ENCODE measurements at places on chromosomes 7 and 10.

- no peak for DNase-seq
Observed at GRCh38 chr7:10022957-10023356, 950.7 kb upstream of the PHF14 start.

DNA sequence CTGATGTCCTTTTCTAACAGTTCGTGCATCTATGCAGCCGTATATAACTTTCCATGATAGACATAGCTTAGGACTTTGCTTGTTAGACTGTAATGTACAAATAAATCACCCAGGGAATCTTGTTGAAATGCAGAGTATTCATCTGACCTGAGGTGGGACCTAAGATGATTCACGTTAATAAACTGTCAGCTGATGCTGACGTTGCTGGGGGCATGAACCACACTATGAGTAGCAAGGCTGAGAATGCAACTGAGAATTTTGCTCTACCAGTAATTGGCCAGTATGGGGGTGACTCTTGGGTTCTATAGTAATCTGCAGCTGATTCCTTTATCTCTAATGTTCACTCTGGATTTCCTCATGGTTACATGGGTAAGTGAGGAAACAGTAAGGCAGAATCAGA is 130.1 kb upstream of the MALRD1 start:
- no peak for DNase-seq

DNA sequence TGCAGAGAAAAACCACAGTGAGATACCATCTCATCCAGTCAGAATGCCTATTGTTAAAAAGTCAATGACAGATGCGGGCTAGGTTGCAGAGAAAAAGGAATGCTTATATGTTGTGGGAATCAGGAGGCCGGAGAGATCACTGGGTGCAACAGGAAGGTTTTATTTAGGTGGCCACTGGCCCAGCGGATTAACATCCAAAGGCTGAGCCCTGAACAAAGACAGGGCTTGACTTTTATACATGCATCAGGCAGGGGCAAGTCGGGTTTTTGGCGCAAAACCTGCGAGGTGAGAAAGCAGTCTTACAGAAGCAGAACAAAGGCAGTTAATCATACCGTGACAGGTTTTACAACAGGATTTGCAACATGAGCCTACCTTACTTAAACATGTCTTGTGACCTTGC is 620 bp downstream of the ZNF117 start:
- DNase-seq, result no peak

DNA sequence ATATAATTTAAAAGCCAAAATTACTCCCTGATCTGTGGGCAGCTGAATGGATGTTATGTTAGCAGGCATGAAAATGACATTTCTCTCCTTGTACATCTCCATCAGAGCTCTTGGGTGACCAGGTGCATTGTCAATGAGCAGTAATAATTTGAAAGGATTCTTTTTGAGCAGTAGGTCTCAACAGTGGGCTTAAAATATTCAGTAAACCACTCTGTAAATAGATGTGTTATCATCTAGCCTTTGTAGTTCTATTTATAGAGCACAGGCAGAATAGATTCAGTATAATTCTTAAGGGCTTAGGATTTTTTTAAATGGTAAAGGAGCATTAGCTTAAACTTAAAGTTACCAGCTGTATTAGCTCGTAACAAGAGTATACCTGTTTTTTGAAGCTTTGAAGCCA is 52.0 kb downstream of the MRPL32 start:
- no peak for DNase-seq

GRCh38 chr7:148515728-148516695 is 74.6 kb upstream of the C7orf33 start:
- DNase-seq, result no peak

- DNase-seq, result no peak
Observed at GRCh38 chr10:131231323-131231964, 80.1 kb downstream of the TCERG1L start.

- DNase-seq, result no peak
Observed at GRCh38 chr7:108596560-108596959, 26.9 kb downstream of the DNAJB9 start.

GRCh38 chr7:51035716-51036115 is 253.0 kb upstream of the GRB10 start:
- DNase-seq, result no peak

- no peak for DNase-seq
Observed at GRCh38 chr7:40755438-40755837, 620.6 kb downstream of the SUGCT start.

DNA sequence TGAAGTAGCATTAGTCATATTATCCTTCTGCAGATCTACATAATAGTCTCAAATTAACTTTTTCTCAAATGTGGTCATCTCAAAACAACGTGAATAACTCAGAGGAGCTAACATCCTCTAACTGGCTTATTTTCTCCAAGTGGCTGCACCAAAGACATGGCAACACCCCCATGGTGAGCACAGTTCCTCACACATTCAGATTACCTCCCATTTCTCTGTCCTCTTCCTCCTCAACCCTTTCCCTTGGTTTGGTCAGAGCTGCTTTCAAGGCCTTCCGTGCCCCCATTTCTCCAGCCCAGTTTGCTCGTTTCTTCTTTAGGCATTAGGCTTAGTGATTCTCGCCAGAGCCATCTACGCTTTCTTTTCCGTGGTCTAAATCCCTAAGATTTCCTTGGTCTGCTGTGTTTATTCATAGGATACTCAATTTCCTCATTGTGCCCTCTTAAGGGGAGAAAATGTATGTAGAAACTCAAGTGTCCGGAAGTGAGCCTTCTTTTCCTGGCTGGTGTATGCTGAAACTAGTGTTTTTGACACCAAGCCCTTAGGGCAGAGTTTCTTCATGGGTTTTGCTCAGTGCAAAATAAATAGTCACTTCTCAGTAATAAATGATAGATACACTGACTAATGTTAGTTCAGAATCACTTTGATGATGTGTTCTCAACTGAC is 2.6 kb downstream of the MET start:
- DNase-seq, result no peak

DNA sequence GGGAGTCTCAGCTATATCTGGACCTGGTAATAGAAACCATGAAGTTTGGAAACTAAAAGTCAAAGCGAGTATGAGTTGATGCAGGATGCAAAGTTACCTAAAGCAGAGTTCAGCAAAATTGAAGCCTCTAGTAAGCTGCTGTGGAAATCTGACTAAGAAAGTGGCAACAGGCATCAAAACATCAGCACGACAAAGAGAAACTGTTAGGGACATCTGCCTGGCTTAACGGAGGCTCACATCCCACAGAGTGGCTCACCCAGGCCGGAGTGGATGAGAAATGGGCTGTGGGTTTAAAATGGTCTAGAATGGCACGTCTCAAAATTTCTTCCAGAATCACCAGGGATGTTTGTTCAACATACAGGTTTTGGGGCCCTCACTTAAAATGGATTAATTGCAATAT is 164.1 kb upstream of the NPY start:
- DNase-seq, result no peak

- DNase-seq, result no peak
Observed at GRCh38 chr10:4063717-4064116, 278.7 kb upstream of the KLF6 start.

DNA sequence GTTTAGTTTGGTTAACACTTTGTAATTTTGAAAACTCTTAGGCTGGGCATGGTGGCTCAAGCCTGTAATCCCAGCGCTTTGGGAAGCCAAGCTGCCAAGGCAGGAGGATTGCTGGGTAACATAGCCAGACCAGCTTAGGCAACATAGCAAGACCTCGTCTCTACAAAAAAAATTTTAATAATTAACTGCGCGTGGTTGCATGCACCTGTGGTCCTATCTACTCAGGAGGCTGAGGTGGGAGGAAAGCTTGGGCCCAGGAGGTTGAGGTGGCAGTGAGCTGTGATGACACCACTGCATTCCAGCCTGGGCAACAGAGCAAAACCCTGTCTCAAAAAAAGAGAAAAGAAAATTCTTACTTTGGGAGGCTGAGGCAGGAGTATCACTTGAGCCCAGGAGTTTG is 18.2 kb downstream of the MYOZ1 start:
- DNase-seq, result no peak

DNA sequence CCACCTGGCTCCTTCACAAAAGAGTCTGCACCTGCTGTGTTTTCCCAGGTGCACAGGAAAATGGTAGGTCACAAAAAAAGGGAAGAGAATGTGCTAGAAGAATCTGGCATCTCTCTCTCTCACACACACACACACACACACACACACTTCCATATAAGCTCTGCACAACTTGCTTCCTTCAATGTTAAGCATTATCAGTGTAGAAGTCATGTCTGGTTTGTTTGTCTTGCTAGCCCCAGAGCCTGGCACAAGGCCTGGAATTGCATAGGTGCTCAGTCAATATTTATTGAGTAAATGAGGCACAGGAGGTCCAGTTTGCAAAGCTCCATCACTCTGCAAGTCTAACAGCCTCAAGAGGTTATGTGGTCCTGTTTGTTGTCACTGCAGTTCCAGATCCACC is 867.3 kb upstream of the AUTS2 start:
- DNase-seq, result no peak

DNA sequence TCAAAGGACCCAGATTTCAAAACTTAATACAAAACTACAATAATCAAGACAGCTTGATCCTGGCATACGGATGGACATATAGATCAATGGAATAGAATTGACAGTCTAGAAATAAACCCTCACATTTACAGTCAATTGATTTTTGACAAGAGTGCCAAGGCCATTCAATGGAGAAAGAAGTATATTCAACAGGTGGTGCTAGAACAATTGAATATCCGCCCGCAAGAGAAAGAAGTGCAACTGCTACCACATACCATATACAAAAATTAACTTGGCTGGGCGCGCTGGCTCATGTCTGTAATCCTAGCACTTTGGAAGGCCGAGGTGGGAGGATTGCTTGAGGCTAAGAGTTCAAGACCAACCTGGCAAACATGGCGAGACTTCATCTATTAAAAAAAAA is 23.2 kb upstream of the CCL24 start:
- DNase-seq, result no peak

DNA sequence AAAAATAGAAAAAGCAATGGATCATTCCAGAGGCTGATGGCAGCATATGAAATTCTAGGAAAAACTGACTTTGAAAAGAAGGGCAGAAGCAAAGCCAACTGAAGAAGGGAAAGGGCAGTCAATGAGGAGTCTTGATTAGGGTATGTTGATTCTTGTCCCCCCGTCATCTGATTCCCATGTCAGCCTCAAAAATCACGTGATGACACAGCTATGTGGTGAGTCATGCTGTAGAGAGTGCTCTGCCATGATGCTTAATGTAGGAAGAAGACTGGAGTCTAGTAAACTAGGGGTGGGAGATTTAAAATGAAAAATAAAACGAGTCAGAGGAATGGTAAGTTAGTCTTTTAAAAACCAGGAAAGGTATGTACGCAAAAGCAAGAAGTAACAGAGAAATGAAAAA is 3.9 kb upstream of the POU6F2 start:
- no peak for DNase-seq

DNA sequence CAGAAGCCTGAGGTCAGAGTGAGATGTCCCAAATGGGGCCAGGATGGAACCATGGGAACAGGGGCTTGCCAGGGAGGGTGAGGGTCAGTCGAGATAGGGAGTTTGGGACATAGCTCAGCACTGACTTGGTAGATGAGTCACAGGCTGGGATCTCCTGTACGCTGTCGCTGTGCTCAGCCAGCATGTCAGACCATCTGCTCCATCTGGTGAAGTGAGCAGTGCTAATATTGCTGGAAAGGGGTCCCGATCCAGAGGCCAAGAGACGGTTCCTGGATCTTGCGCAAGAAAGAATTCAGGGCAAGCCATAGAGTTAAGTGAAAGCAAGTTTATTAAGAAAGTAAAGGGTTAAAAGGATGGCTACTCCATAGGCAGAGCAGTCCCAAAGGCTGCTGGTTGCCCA is 505.6 kb downstream of the GALNT17 start:
- no peak for DNase-seq

DNA sequence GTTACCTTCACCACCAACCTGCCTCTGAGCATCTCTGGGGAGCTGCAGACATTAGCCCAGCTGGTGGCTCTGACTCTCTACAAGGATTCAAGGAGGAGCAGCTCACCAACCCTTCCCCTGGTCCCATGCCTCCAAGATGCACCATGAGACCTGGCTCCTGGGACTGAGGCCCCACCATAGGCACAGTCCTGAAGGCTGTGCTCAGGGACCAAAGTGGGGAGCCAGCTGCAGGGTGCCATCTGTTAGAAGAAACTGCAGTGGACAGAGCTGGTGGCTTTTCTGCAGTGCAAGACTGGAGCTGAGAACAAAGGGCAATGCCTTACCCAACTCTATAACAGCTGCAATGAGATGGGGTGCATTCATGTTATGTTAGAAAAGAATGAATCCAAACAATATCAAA is 581.6 kb downstream of the TCERG1L start:
- no peak for DNase-seq

DNA sequence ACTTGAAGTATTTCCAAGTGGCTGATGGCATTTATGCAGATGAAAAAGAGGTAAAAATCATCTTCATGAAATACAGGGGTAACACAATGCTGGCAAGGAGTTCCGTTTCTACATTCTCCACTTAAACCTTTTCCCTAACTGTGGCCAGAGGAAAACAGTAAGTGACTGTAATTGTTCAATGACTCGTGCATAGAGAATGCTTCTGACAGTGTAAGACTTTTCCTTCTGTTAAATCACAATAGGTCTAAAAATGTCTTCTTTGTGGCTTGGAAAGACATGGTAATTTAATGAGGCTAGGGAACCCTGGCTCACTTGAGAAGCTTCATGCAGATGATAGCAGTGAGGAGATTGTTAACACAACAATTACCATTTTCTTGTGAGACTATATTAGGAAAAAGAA is 50.3 kb upstream of the RSU1 start:
- no peak for DNase-seq

DNA sequence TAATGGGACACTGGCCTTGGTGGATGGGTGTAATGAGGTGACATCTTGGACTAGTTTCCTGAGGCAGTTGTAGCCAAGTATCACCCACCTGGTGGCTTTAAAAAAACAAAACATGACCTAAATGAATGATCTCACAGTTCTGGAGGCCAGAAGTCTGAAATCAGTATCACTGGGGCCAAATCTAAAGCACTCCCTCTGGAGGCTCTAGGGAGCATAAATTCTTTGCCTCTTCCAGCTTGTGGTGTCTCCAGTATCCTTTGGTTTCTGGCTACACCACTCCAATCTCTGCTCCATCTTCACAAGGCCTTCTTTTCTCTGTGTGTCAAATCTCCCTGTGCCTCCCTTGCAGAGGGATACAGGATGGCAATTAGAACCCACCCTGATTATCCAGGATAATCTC is 342.9 kb downstream of the CALN1 start:
- DNase-seq, result no peak

- DNase-seq, result no peak
Observed at GRCh38 chr7:81986723-81987470, 217.1 kb upstream of the HGF start.

Data from AG09319 (cell line).